ENCODE measurements at places on chromosomes 7 and 10. TPM values are rescaled to one million over a fixed set of nuclear protein-coding genes. Genes with fewer than 3 reads are reported as not detected.

- DNase-seq: no peak
Measured at GRCh38 chr10:71290806-71291527, 28.1 kb upstream of the SLC29A3 start.

- peak; percentile 7 for DNase-seq
Measured at GRCh38 chr7:159098811-159099655, 45.6 kb downstream of the VIPR2 start.

DNA sequence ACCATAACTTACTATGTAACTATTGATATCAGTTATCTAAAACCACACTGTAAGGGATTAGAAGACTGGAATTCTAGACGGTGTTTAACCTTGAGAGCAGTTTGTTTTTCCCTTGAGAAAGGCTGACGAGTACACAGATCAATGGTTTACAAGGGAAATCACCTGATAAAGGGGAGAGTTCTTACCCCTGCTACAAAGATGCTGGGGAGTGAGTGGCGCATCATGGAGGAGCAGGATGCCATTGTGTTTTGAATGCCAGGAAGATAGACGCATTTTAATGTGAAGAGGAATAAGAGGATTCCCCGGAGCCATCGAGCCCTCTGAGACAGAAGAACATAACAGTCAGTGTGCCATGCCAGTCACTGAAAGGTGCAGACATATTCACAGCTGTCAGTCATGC is 145.2 kb downstream of the PKD1L1 start:
- no peak for DNase-seq

DNA sequence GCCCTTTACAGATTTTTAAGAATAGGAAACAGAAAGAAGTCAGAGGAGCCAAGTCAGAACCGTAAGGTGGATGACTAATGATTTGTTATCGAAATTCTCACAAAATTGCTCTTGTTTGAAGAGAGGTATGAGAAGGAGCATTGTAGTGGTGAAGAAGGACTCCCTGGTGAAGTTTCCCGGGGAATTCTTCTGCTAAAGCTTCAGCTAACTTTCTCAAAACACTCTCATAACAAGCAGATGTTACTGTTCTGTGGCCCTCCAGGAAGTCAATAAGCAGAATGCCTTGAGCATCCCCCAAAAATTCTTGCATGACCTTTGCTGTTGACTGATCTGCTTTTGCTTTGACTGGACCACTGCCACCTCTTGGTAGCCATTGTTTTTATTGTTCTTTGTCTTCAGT is 152.9 kb downstream of the HGF start:
- DNase-seq: no peak

GRCh38 chr7:2411815-2412586 is 8.6 kb downstream of the CHST12 start:
- DNase-seq: no peak

- no peak for DNase-seq
Measured at GRCh38 chr10:101227429-101228152, 1.7 kb downstream of the LBX1 start.

DNA sequence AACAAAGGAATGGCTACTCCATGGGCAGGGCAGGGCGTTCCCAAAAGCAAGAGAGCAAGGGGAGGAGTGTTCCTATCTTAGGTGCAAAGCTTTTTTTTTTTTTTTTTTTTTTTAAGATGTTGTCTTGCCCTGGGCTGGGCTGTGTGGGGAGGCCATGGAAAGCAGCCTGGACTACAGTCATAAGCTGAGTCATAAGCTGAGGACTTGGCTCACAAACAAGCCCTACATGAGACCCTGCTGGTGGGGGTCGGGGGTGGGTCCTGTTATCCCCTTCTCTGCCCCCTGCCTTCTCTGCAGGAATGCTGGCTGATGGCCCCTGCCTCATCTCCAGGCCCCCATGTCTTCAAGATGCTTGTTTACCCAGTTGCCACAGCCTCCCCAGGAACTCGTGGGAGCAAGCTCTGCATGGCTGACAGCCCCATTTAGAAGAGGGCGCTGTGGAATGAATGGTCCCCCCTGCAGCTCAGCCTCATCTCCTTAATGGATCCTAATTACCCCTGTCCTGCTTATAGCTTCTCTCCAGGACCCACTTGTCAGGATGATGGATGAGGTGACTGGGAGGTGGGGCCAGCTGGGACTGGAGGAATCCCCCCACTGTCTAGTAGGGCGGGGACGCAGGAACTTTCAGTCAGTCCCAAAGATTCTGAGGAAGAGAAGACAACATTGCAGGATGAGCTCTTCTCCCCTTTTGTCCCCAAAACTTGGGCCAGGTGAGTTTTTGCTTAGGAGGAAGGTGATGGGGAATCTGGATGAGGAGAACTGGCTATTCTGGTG is 340.8 kb upstream of the PODXL start:
- no peak for DNase-seq

DNA sequence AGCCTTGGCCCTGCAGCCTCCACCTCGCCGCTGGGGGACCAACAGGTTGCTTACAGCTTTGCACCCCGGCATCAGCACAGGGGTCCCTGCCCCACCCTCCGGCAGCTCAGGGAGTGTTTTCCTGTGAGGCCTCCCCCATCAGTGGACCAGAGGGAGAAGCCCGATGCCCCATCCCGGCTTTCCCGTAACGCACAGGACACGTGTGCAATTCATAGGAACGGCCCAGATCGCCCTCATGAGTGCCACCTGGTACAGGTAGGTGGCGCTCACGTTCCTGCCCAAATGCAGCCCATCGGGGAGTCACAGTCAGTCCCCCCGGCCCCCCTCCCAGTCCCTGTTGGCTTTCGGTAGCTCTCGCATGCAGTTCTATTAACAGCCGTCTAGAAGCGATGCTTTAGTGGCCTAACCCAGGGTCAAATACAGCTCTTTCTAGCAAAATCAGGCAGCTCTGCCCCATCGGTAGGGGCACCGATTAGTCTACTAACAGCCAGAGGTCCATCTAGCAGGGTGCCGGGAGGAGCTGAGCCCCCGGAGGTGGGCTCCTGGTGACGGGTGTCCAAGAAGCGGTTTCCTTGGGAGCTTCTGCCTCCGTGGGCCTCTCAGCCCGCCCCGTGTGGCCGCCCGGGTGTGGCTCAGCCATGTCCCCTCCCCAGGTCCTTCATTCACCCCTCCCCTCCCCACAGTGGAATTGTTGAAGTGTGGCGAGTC is 48.4 kb upstream of the GTF2IRD1 start:
- no peak for DNase-seq

- DNase-seq: no peak
Measured at GRCh38 chr7:106848851-106849442, 16.1 kb upstream of the PIK3CG start.

- DNase-seq: no peak
Measured at GRCh38 chr7:48426966-48427555, 255.8 kb downstream of the ABCA13 start.

The EPDR1 gene
- 2.4 TPM for polyA plus RNA-seq

The TMEM106B gene
- polyA plus RNA-seq: 10.8 TPM

The BHLHA15 gene
- polyA plus RNA-seq: 98.0 TPM

The EVX1 gene
- not detected for polyA plus RNA-seq

Measured in pancreas (tissue), 10 donors.